ENCODE measurements at places on chromosomes 3 and 15.

DNA sequence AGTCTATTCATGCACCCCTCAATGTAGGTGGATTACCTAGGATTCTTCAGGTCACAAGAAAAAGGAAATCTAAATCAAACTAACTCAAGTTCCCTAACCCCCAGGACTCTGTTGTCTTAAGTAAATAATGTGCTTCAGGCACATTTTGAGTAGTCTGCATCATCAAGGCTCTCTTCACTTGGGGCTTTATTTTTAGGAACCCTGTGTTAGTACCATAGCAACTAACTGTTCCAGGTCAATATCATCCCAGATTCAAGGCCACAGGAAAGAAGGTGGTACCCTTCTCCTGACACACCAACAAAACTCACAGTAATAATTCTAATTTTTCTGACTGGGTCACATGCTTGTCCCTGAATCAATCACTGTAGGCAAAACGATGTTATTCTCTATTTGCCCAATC, 218.1 kb downstream of the MAGI1 start:
- no peak for DNase-seq

GRCh38 chr15:80599359-80599758, 95.8 kb upstream of the ABHD17C start:
- no peak for DNase-seq

DNA sequence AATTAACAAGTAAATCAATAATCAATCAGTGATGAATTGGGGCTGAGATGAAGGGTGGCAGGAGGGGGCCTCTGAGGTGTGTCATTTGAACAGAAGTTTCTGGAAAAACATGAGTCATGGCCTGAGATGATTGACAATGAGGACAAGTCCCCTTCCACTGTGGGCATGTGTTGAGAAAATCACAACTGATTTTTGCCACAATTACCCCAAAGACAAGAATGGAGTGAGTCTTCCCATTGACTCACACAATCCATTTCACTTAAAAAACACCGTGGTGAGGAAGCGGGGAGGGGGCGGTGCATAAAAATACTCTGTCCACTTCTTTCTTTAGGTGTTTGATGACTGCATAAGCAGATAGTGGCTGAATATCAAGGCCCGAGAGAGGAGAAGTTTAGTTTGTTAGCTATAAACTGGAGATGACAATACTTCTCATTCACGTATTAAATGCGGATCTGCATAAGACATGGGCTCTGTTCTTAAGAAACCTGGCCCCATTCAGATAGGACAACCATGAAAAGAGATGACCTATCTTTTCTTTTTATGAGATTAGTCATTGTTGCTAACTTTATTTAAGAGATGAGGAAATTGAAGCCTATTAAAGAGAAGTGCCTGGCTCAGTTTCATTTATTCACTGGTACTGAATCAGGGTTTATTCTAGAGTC, 34.7 kb downstream of the SHC4 start:
- DNase-seq = no peak

DNA sequence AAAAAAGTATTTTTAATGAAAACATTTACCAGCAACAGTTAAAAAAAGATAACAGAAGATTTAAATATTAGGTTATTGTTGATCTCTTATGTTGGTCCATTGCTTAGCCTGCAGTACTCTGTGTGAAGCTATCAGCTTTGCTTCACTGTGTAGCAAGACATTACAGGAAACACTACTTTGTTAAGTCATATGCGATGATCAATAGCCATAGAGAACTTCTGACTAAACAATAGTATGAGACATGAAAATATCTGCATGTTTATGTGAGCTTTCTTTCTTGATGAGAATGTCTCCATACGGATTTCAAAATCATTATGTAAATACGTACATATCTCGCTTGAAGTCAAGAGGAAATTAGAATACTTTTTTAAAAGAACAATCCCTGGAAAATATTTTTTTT, 27.0 kb upstream of the CAPN3 start:
- DNase-seq = no peak

DNA sequence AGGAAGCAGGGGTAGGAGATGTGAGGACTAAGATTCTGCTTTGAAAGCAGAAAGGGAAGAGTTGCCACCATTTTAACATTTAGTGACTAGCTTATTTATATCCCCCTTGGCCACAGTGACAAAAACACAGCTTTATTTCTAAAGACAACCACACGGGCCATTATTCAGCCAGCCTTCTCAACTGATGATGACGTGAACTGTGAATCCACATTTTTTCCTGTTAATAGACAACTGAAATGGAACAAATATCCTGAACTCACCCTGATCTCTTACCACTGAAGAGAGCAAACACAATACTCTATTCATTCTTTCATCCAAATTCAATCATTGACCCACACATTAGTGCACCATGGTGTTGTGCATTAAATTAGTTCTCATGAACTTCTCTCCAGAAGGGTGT, 145.1 kb downstream of the TNIK start:
- no peak for DNase-seq

- no peak for DNase-seq
Observed at GRCh38 chr3:140051019-140051957, 116.3 kb downstream of the CLSTN2 start.

DNA sequence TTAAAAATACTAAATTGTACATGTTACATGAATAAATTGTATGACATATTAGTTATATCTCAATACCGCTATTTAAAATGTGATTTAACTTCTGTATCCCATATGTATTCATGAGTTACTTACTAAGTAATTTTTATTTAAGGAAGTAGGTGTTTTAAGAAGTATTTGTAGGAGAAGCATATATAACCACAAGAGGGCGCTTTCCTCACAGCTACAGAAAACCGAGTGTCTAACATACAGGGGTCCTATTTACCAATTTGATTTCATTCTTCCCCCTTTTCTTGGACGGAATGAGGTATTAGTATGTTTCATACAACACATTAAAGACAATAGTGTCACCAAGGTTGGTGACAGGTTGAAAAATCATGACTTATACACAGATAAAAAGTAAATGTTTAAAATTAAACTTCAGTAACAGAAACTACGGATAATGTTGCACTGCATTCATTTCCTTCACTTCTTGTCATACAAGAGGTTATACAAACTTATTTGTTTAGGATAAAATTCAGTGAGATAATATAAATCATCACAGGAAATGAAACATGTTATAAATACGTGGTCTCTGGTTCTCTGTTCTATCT, 253.6 kb downstream of the MAGI1 start:
- DNase-seq = no peak

All from DMS79 (cell line).